ENCODE measurements at places on chromosomes 3 and 15.

- DNase-seq: no peak
Observed at GRCh38 chr3:59803268-59803667, 753.4 kb upstream of the CFAP20DC start.

DNA sequence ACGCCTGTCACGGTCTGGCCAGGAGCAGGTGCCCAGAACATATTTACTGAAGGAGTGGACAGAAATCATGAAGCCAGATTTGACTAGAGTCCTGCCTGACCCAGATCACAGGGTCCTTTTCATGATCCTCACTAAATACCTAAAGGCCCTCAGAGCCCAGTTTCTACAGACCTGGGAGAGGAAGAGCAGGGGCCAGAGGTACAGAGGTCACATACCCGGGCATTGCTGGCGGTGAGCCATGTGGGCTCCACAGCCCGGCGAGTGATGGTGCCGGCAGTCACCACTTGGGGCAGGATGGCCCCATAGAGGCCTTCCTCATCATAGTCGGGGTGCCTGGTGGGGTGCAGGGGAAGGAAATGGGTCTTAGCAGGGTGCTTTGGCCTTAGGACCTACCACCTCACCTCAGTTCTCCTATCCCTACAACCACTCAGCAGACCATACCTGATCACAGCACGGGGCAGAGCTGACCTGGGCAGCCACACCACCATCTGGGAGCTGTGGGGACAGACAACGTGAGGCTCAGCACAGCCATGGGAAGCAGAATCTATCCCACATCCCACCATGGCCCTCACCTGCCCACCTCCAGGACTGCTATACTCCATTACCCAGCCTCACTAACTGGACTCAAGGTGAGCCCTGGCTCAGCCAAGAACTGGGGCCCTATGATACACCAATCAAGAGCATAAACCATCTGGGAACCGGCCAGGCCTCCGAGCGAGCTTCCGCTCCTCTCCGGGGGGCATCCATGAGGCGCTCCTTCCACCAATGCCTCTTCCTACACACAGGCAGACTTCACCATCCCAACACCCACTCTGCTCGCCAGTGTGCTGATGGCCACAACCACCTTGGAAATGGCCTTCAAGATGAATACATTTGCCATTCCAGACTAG lies 12.9 kb downstream of the POLG start:
- no peak for DNase-seq

DNA sequence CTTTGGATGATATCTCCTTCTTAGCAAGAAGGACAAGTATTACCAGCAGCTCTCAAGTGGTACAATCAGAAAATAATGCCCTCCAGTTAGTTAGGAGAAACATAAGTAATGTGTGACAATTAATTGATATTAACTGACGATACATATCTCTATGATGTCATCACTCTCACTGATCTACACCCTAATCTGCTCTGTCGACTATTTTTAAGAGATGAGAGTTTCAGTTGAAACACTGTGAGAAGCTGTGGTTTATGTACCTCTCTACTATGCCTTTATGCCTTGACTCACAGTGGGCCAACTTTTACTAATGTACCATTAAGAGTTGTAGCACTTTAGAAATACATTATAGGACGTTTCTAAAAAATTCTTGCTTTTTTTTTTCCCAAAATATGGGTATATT lies 8.6 kb downstream of the CEP152 start:
- DNase-seq: no peak

- DNase-seq: no peak
Observed at GRCh38 chr3:114127517-114127916, 51.3 kb downstream of the DRD3 start.

DNA sequence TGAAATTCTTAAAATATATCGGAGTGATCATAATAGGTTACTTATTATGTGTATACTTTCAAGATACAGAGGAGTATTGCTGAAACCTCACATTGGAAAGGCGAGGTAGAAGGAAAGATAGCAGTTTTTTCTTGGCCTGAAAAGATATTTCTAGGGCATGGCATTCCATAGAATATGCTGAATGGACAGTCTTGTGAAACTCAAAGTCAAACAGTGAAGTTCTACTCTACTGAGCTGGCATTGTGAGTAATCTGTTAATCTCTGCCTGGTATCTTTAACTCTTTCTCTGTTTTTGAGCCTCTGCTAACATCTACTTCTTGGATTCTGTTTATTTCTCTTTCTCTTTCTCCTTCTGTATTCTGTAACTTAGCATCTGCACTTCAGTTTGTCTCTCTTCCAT lies 176.3 kb upstream of the ZBTB20 start:
- DNase-seq: no peak

DNA sequence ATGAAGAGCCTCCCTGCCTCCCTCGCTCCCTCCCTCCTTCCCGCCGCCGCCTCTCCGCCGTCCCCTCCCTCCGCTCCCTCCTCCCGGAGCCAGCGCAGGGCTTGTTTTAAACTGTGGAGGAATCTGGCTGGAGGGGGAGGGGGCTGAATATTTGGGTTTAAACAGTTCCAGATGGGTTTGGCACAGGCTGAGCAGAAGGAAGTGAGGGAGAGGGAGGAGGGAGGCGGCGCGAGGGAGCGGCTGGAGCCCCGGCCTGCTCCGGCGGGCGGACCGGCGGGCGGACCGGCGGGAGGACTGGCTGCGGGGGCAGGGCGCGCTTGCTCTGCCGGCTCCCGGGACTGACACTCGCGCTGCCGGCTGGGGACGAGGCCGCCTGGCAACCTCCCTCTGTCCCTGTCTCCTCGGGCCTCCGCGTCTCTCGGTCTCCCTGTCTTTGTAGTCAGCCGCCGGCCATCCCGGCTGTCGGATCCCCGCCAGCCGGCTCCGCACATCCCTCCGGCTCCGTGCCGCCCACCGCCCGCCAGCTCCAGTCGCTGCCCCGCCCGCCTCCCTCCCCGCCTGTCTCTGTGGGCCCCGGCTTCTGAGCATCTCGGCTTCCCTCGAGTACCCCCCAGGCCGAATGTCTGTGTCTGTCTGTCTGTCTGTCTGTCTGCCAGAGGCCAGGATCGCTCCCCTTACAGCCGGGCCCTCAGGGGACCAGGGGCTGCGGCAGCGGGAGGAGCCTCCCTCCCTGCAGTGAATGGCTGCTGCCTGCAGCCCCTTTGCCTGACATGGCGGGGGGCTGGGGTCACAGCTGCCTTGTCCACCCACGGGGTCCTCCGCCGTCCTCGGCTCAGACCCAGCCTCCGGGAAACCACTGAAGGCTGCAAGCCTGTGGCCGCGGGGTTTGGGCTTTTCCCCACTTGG lies 7.6 kb downstream of the EPHB3 start:
- peak; percentile 36 for DNase-seq

DNA sequence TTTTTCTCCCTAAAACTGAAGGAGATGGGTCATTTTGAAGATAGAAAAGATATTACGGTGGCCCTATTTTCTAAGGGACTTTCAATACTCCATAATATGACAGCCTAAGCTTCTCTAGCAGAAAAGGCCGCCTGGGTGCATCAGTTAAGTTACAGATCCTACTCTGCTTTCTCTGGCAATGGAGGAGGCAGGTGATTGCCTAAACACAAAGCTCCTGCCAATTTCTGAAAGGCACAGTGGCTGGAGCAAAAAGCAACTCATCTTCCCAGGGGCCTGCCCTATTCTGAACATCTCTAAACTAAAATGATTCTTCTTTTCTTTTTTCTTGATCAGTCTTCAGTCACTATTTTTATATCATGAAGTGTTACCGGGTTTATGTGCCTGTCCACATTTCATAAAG lies 276.7 kb downstream of the CNTN4 start:
- no peak for DNase-seq
